ENCODE measurements at places on chromosomes 2 and 18. TPM values are rescaled to one million over a fixed set of nuclear protein-coding genes. Genes with fewer than 3 reads are reported as not detected.

- DNase-seq: no peak
These were observed 223.7 kb downstream of the ANKRD30B start for GRCh38 chr18:14971461-14972185.

- no peak for DNase-seq
These were observed 8.5 kb upstream of the NCKAP5 start for GRCh38 chr2:133576714-133577113.

MEP1B gene
- total RNA-seq: not detected

DNA sequence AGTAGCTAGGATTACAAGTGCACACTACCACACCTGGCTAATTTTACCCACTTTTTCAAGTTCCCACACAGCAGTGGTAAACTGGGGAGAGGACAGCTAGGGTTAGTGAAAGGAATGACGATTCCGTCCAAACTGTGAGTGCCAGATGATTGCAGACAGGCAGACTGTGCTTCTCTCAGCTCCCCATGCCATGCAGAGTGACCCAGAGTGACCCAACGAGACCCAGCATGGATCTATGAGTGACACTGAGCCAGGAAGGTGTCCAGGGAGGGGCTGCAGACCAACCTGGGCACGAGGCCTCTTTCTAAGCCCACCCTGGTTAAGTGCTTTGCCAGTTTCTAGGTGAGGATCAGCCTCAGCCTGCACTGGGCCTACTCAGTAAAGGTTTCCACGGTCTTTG lies 7.7 kb upstream of the KLF11 start:
- DNase-seq: no peak
